ENCODE measurements at places on chromosomes 1 and 21.

DNA sequence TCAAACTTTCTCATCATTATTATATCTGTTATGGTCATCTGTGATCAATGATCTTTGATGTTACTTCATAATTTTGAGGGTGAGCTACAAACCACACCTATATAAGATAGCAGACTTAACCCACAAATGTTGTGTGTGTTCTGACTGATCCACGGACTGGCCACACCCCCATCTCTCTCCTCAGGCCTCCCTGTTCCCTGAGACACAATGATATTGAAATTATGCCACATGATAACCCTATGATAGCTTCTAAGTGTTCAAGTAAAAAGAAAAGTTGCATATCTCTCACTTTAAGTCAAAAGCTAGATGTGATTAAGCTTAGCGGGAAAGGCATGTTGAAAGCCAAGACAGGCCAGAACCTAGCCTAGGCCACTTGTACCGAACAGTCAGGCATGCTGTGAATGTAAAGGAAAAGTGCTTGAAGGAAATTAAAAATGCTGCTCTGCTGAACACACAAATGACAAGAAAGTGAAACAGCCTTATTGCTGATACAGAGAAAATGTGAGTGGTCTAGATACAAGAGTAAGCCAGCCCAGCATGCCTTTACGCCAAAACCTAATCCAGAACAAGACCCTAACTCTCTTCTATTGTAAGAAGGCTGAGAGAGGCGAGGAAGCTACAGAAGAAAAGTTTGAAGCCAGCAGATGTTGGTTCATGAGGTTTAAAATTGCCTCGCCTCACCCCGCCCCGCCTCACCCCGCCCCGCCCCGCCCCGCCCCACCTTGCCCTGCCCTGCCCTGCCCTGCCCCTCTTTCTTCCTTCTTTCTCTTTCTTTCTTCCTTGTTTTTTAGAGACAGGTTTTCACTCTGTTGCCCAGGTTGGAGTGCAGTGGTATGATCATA lies 16.5 kb downstream of the CTSS start:
- DNase-seq = no peak

DNA sequence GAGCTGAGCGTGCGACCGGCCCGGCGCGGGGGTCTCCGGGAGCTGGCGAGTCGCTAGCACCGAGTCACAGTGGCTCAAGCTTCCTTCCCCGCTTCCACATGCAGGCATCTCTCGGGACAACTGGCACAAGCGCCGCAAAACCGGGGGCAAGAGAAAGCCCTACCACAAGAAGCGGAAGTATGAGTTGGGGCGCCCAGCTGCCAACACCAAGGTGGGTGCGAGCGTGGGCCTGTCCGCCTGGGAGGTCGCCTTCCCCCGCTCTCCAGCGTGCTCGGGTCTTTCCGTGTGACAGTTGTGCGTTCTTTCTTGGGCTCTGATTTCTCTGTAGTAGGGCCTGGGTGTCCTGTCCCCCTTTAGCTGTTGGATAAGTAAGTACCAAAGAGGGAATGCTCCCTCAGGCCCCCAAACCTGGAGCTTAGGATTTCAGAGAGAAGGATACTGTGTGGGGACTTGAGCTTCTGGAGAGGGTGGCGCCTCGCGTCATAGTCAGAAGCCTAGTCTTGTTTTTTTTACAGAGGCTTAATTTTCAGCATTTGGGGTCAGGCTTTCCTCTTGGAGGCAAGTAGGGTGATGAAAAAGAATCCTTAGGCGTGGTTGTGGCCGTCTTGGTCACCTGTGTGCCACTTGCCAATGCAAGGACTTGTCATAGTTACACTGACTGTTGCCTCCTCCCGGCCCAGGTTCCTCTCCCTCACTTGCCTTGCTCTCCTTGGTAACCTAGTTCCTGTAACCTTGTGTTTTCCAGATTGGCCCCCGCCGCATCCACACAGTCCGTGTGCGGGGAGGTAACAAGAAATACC lies 790 bp downstream of the RPS8 start:
- DNase-seq = peak; percentile 20

DNA sequence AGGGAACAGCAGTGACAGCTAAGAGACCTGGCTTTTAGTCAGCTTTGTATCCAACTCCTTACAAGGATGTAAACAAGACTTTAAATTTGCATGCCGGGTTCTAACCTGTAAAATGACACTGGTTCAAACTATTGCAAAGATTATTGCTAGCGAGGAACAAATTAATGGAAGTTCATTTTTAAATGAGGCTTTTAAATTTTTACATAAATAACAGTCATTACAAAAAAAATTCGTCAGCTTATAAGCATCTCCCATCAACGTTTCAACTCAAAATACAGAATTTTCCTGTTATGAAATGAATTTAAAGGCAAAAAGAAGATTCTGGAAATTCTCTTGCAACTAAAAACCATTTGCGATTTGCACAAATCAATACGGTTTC lies 668 bp downstream of the KIF14 start:
- DNase-seq = no peak

- DNase-seq = no peak
These were observed 841 bp downstream of the POFUT2 start for GRCh38 chr21:45286671-45287437.

- no peak for DNase-seq
These were observed 64.9 kb downstream of the PRKCZ start for GRCh38 chr1:2115008-2115641.

GRCh38 chr1:183898001-183898396 lies 93.1 kb downstream of the RGL1 start:
- no peak for DNase-seq
